ENCODE measurements at places on chromosomes 3 and 15.

DNA sequence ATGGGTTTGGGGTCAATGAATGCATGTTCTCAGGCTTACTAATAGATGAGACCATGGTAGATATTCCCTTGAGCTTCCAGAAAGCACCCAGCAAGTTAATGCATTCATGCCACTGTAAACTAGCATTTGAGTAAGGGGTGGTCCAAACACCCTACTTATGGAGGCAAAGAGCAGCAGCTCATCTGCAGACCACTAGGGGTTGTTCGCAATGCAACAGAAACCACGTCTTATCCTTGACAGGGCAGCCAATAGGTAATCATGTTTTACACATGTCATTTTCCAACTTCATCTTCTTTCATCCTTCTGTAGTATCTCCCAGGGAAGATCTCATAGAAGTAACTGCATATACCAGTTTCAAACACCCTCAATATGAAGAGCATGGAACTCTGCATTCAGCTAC is 330.2 kb downstream of the RORA start:
- DNase-seq: no peak

GRCh38 chr3:170320461-170321121 is 36.9 kb upstream of the SKIL start:
- DNase-seq: no peak

- no peak for DNase-seq
Measured at GRCh38 chr3:43203022-43203421, 83.3 kb upstream of the SNRK start.

DNA sequence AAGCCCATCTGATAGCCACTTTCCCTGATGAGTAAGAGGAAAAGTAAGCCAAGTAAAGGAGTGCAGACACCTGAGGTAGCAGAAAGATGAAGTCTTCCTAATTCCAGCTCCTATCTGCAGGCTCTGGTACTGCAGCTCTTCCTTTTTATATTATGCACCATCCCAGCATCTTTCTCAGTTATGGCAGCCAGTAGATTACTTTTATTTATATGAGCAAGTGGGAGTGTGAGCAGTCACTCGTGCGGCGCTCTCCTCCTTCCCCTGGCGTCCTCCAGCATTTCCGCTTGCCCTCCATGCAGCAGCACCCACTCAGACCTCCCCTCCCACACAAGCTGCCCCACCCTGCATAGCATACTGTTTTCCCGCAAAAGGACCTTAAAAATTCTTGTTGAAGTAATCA is 465.9 kb upstream of the DPPA4 start:
- DNase-seq: no peak

- no peak for DNase-seq
Measured at GRCh38 chr3:49880581-49881315, 11.0 kb upstream of the CAMKV start.

DNA sequence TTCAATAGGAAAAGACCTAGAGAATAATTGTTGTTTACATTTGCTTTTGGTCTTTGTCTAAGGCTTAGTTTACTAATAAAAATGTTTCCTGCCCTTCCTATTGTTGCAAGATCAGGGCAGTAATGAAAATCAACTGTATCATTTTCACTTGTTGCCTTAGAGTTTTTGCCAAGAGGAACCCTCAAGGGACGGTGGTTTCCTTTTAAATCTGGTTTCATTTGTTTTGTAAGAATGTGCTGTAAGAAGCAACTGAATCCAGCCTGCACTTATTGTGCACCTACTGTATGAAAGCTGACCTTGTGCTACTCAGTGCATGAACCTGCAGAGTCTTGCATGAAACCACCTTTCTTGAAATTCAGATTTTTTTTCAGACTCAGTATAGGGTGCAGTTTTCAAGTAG is 5.3 kb downstream of the IGF1R start:
- DNase-seq: no peak

GRCh38 chr15:62059816-62060112 is 483 bp downstream of the VPS13C start:
- no peak for DNase-seq
